ENCODE measurements at places on chromosomes 6 and 20.

DNA sequence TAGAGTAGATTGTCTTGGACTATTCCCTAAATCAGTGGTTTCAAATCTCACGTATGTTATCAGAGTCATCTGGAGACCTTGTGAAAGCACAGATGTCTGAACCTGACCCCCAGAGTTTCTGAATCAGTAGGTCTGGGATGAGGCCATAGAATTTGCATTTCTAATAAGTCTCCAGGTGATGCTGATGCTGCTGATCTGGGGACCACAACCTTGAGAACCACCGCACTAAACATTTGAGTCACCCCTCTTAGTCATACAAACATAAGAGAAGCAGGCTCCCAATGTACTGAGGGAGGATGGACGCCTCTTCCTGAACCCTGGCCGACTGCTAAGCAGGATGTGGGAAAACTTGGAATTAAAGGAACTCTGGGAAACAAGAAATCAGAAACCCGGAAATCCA lies 187.8 kb upstream of the PRDM1 start:
- no peak for DNase-seq

DNA sequence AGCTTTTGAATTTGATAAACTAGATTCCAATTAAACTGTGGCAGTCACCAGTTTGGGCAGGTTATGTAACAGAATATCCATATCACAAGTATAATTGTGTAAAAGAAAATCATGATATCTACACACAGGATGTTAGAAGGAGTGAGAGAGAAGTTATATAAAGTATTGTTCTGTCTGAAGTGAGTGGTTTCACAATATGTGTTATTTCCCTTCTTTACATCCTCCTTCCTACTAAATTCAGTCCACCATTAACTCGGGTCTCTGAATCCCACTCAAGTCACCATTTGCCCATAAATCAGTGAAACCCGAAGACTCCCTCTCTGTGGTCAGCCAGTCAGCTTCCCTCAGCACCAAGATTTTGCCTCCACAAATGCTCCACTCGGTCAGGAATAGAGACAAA lies 796 bp downstream of the HLA-DQB1 start:
- DNase-seq = no peak

DNA sequence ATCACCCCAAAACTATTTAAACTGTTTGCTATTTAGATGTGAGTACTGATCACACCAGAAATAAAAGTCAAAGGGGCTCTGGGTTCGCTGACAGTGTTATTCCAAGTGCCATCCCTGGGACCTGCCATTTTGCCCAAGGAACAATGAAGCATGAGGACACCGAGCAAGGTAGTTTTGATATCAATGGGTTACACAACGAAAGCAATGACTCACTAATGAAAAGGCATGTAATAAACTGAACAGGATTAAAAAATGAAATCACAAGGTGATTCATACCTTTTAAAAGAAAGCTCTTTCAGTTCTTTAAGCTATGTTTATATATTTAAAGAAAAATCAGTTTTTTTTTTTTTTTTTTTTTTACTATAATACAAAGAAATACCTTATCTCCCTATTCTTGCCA lies 102.0 kb downstream of the HS3ST5 start:
- no peak for DNase-seq

DNA sequence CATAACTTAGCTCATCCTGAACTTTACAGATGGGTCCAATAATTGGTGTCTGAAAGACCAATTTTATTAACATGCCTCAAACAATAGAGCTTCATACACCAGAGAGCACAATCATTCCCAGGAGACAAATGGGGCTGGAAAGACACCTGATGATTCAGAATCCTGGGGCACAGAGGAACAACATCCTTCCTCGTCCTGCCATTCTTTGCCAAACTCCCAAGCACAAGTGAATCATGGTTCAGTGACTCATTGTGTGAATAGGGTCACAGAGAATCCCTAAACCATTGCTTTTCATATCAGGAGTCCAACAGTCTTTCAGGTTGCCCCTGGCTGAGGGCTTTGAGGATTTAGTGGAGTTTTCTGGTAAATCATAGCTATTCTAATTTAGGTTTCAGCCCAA lies 266.4 kb upstream of the BMP2 start:
- DNase-seq = no peak

DNA sequence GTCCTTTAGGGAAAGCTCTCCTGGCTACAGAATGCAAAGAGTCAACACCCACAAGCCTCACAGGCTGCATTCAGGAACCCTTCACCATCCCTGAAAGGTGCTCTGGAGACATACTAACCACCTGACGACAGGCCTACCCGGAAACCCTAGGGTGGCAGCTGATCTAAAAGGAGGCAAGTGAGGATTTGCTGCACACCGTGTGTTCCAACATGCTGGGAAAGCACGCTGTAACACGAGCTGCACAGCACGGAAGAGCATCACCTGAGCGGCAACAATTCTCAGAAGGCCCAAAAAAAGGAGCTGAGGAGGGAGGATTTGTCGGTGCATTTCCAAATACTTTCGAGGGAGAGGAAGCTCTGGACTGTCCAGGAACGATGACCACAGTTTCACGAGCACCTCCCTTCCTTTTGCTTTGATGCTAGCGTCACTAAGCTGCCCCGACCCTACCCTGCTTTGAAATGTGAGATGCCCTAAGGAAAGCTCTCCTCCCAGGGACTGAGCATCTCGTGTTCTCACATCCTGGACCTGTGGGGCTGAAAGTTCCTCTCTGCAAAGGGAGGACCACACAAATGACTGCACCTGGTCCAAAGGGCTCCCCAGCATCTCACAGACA lies 87.0 kb downstream of the PPP1R3G start:
- DNase-seq = no peak

DNA sequence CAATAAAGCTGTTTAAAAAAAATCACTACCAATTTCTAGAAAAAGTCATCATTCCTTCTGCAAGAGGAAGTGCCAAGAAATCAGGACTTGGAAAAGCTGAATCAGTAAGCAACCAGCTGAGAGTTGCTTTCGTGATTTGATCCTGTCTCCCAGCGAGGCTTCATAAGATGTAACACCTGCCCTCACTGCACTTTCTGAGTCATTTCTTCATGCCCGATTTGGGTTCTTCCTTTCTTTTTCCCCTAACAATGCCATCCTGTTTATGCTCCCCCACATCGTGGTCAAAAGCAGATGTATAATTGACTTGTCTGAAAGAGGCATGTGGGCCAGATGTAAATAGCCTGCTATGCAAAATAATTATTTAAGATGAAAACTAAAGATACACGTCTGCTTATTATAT lies 52.1 kb downstream of the RIPOR2 start:
- DNase-seq = no peak

GRCh38 chr6:43123461-43124314 lies 47.4 kb upstream of the SRF start:
- DNase-seq = no peak

GRCh38 chr20:63651942-63652191 lies 1.4 kb downstream of the STMN3 start:
- no peak for DNase-seq

DNA sequence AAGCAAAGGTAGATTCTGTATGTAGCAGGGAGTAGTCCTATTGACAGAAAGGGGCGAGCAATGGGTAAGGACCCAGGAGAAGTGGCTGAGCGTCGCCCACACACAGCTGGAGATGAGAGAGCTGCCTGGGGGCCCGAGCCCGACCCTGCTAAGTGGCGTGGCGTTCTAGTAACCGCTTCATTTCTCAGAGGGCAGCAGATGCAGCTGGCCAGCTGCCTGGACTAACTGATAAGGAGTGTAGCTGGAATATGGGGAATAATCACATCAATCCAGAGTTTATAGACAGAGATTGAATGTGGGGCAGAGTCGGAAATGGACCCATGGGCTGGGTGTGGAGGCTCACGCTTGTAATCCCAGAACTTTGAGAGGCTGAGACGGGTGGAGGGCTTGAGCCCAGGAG lies 64.4 kb downstream of the EZR start:
- no peak for DNase-seq

- DNase-seq = no peak
Observed at GRCh38 chr6:44179072-44179536, 20.5 kb downstream of the CAPN11 start.

DNA sequence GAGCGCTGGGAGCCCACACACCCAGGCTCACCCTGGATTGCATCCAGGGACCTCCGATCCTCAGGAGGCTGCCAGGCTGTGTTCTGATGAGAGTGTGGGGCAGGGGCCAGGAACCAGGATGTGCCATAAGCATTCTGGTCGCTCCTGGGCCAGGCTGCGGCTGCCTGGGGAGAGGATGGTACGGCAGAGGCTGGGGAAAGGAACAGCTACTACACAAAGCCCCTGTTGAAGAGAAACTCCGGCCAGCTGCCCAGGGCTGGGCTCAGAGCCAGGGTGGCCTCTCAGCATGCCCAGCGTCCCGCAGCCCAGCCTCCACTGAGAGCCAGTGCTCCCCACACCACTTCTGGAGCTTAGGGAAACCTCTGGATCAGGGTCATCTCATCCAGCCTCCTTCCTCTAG lies 21.7 kb upstream of the OCSTAMP start:
- DNase-seq = no peak

- no peak for DNase-seq
Observed at GRCh38 chr20:22315073-22315472, 269.3 kb downstream of the FOXA2 start.

GRCh38 chr6:43743682-43744381 lies 26.2 kb upstream of the VEGFA start:
- DNase-seq = no peak

DNA sequence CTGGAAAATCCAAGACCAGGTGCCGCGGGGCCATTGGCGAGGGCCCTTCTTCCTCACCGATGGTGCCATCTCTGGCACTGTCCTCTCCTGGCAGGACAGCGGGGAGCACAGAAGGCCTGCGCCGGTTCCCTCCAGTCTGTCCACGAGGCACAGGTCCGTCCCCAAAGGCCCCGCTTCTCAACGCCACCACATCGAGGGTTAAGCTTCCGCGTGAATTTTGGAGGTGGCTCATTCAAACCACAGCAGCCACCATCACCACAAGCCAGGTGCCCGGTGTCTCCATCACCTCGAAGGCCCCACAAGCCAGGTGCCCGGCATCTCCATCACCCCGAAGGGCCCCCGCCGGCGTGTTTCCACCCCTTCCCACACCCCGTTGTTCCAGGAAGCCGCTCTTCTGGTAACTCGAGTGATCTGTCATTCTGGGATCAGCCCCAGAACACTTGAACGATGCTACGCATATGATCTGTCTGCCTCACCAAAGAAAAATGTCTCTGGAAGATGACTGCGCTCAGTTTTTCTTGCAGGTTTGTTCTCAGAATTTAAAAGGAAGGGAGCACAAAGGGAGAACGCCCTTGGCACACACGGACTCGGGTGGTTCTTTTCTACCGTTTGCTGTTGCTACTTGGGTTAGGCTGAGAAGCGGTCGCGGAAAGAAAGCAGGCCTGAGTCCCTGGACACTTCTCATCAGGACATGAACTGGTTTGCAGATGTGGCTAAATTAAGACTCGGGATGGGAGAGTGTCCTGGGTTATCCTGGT lies 9.9 kb upstream of the KIF25 start:
- DNase-seq = no peak

GRCh38 chr6:108667993-108668392 lies 107.3 kb downstream of the FOXO3 start:
- DNase-seq = no peak

DNA sequence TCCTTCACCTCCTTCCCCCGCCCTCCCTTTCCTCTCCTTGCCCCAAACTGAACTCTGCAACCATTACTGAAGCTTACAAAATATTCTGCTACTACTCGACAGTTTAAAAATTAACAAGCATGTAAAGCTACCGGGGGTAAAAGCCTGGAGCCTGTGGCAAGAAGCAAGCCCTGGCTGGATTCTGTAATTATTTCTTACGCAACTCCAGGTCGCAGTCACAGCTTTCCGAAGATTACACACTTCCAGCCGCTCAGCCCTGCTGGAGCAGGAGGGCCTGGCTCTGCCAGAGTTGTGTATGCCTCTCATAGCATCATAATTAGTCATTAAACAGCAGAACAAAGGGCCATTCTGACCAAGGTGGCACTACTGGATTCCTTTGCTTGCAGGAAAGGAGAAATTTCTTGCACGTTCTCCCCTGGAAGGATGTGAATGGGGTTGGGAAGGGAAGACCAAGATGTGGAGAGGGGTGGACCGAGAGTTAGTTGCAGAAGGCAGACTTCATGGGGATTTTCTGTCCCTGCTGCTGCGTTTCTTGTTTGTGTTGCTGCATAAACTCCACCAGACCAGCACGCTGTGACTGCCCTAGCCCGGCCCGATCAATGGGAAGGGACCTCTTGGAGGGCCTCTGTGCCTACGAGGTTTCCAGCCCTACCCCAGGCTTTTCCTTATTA lies 23.6 kb downstream of the FOXQ1 start:
- peak; percentile 79 for DNase-seq

DNA sequence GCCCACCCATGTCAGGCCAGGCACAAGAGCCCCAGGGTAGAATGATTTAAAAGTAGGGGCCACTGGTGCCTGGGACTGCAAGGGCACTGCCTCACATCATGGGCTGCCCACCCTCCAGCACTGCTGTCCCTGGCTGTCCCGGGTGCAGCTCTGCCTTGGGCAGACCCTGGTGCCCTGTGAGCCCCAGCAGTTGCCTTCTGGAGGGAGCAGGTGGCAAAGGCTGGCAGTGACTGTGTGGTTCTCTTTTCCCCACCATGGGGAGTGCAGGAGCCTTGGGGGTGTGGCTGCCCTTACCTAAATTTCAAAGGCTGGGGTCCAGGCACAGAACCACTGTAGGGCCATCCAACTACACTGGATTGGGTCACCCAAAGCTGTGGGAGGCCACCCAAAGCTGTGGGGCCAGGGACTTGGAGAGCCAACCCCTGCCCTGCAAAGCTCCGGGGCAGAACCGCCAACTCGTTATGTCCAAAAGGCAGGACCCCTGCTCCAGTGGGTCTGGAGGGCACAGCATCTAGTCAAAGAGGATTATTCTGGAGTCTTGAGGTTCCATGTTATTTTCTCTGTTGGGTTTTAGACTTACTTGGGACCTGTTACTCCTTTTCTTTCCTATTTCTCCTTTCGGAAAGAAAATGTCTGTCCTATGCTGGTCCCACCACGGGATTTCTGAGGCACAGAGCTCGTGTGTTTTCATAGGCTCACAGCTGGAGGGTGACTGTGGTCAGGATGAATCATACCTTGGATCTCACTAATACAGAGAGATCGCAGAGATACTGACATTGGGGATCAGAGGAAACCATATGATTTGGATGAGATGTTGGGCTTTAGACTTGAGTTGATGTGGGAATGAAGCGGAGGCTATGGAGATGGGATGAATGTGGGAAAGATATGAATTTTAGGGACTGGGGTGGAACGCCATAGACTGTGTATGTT lies 65.3 kb downstream of the RAMACL start:
- no peak for DNase-seq

- no peak for DNase-seq
Observed at GRCh38 chr6:39527792-39528564, 197.2 kb downstream of the KIF6 start.
